ENCODE measurements at places on chromosomes 6 and 20.

- DNase-seq: no peak
Measured at GRCh38 chr6:158837684-158838625, 18.8 kb upstream of the EZR start.

DNA sequence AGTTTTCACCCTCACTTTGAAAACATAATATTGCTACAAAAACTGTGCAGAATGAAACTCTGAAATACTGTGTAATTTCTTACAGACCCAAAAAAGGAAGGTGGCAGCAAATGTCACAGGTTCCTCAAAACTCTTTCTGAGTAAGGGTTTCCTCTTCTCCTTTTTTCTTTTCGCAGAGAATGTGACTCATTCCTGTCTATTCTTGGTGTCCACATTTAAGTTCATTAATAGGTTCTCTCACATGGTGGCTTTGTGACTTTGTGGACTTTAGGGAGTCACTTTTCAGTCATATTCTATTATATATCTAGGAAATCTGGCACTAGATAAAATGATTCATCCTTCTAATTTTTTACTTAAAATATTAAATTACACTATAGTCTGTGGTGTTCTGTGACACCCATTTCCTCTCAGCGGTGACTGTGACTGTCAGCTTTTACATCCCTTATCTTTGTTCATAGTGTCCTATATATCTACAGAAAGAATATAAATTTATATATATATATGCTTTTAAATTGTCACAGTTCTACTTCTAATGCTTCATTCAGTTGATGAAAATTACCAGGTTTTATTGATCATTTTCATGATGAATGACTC is 126.8 kb upstream of the HCRTR2 start:
- DNase-seq: no peak

DNA sequence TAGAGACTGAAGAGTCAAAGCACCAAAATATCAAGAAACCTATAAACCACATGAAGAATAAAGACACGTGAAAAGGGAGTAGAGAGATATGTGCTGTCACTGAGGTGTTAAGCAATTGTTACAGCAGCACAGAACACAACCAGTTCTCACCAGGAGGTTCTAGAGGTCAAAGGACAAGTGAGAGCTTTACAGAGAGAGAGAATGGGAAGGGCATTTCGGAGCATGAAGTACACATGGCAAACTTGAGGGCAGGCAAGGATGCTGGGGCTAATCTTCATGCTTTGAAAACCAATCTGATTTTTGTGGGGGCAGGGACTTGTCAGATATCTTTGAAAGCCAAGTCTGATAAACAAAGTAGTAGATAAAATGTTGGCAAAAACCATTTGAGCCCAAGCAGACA is 142.3 kb upstream of the NRSN1 start:
- DNase-seq: no peak

GRCh38 chr6:13354331-13355042 is 26.1 kb upstream of the TBC1D7 start:
- no peak for DNase-seq

DNA sequence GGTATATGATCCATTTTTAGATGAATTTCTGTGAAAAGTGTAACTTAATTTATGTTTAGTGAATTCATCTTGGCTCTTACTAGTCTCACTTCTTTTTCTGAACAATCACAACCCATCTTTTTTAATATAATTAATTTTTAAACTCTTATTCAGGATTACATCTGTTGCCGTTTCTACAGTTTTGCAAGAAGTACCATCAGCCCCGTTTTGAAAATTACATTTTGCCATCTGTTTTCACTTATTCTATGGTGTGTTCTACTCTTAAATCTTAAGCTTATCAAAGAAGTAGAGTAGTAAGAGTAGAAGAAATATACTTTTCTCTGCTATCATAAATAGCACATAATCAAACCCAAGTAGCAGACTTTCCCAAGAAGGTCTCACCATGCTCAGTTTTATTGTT is 70.1 kb downstream of the ZNF292 start:
- no peak for DNase-seq

GRCh38 chr6:35592178-35592577 is 79.5 kb upstream of the TULP1 start:
- no peak for DNase-seq

DNA sequence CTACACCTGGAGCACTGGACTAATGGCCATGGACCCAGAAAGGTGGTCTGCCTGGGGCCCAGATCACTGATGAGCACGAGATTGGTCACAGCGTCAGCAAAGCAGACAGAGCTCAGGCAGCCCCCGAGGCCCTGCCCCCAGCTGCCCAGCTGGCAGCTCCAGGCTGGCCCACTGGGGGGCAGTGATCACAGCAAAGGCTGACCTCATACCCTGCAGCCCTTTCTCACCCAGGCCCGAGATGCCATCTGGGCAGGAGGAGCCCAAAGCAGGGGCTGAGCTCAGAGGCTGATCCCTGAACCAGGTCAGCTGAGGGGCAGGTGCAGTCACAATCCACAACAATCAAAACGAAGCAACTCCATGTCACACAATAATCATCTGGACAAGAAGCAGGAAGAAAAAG is 4.1 kb downstream of the MAP1LC3A start:
- DNase-seq: no peak

- DNase-seq: no peak
Measured at GRCh38 chr20:38181207-38181801, 16.2 kb upstream of the TGM2 start.

DNA sequence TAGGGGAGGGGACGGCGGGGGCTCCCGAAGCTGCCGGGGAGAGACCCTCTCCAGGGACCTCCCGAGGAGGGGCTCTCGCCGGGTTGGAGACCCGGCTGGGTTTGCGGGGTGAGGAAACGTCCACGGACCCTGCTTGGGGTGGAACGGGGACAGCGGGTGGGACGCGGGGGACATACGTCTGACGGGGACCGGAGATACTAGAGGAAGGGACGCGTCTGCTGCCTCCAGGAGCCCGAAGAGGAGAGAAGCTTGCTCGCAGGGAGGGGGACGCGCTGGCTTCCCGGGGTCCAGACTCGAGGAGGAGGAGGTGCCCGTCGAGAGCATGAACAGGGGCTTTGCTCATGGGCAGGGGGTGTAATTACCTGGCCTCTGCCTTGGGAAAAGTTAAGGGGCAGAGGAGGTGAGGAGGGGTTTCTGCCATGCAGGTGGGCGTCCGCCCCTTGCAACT is 593 bp downstream of the DNMT3B start:
- no peak for DNase-seq

GRCh38 chr20:49326026-49326425 is 48.2 kb upstream of the ZNFX1 start:
- DNase-seq: no peak

DNA sequence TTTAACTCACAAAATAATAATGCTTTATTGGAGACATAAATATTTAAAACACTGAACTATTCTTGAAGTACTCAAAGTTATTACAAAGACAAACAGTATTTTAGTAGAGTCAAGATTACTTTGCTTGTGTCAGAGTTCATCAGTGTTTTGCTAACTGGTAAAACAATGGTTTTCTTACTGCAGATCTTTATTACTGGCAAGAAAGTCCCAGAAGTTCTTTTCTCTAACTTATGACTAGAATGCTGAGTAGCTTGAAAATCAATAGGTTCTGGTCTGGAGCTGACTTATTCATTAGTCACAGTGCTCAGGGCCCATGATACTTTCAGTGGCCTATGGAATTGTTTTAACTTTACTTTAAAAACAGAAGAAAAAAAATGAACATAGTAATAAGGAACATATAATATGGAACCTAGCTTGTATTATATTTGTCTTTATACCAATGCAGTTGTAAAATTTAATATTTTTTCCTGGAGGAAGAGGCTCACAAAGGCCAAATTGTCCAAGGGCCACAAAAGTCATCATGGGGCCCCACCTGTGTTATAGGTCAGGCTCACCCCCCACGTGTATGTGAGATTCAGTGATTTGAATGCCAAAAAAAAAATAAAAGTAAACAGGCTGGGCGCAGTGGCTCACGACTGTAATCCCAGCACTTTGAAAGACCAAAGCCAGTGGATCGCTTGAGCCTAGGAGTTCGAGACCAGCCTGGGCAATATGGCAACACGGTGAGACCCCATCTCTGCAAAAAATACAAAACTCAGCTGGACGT is 53.3 kb downstream of the PLEKHG1 start:
- DNase-seq: no peak

DNA sequence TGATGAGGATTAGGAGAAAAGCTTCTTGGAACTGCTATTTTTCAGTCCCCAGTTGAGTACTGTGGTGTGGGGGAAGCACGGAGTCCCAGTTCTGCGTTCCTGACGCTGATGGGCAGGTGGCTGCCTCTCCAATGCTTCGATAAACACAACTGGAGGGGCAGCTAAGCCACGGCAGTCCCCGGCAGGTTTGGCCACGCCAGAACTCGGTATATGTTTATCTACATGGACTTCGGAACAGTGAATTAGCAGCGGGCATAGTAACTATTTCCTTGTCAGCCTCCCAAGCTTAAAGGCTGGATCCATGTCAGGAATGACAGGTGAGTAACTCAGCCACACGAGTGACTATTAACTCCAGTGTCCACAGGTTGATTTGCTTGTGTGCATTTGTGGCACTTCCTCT is 354.4 kb downstream of the ZFAND3 start:
- DNase-seq: no peak

- no peak for DNase-seq
Measured at GRCh38 chr6:7604506-7604905, 14.5 kb downstream of the SNRNP48 start.
